LoVo (cell line): ENCODE measurements at places on chromosomes 6 and 20.
A peak's percentile ranks its signal among the peaks of the same experiment; 100 is the strongest.

GRCh38 chr6:73657201-73657600, 3.4 kb upstream of the SLC17A5 start:
- DNase-seq: peak; percentile 38

DNA sequence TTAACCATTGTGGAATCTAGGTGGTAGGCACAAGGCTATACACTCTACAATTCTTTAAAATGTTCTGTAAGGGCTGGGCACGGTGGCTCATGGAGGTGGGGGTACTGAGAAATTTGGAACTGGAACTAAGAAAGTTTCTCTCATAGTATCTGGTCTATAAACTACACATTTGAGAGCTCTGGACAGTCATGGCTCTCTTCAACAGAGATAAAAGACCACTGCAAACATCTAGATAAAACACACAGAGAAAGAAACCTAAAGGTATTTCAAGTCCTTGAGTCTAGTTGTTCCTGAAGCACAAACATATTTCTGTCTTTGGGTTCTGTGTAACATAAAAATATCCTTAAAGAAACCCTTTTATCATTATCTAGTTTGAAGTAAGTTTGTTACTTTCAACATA, 35.2 kb downstream of the ILRUN start:
- DNase-seq: no peak

DNA sequence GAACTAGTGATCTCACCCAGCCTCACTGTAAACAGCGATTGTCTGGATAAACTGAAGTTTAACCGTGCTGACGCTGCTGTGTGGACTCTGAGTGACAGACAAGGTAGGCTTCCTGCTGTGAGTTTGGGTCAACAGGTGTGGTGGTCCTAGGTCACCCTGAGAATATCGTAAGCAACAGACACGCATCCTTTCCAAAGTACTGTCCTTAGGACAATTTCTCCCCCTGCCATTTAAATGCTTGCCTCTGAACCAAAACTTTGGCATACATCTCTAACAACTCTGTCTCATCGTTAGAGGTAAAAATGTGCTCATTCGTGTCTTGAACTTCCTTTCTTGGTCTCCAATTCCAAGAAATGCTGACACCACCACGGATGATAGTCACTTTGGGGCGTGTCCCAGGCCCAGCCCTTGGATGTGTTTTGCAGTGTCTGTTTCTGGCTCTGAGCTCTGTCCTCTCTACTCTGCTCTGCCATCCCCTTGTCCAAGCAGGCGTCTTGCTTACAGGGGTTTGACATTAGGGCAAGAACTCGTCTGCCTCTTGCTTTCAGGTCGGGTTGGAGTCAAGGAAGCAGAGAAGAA, 95.5 kb downstream of the EYA2 start:
- DNase-seq: no peak

DNA sequence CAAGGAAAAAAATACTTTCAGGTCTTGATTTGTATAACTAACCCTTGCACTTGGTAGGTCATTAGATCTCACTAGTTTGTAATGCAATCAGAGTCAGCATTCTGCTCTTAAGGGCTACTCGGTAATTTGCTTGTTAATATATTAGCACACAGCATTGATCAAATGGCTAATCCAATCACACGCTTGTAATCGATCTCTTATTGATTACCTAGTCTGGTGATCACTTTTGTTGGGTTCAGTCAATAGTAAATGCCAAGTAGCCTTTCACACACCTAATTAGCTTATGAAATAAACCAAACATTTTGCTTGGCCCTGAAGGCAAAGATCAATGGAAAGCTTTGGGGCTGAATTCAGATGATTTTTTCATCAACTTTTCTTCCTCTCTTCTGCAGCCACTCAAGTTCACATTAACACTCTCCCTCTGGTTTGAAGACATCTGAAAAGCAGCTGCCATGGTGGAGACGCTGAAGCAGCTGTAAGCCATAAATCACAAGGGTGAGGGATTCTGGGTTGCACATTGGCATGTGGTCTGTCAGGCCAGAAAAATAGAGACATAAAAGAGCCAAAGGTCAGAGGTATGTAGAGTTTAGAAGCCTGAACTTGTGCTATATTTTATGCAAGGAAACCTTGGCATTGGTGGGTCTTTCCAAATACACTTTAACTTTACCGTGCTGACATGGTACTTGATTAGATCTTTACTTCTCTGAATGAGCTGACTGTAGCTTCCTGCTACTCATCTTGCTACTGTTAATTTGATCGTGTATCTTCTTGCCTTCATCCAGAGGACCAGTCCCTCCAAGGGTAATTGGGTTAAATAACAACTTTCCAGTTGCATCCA, 234.4 kb downstream of the SIM1 start:
- DNase-seq: no peak

DNA sequence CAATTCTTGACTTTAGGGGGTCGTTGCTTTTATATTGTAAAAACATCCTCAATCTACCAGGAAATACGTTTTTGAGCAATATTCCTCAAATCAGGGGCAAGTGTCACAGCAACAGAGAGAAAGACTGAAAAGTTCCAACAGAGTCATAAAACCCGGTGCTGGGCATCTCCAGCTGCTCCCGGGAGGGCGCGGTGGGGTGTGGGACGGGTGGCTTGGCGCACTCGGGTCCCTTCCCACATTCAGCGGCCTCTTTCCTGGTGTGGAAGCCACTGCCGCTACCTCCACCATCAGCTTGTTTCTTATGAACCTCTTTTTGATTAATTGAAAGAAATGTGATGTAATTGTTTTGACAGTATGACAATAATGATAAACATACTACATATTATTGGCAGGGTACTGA, 98.2 kb downstream of the IRF4 start:
- no peak for DNase-seq

DNA sequence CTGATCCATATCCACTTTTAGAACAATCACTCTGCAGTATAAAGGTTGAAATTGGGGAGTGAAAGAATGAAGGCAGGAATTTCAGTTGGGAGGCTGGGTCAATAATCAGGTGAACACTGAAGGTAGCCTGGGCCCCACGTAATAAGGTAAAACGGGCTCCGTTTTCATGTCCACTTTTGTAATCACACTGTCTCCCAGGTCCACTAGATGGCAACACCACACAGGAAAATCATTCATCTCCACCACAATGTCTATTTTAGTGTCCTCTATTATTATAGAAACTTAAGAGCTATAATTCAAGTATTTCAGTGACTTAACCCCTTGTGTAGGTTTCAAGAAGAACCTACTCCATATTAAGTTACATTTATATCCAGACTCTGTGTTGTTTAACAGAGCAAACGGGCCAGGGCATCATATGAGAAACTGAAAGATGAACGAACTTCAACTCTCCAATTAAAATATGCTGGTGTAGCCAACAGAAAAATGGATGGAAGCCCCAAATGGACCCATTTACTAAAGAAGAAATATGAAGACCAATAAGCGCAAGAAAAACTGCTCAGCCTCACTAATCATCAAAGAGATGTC, 45.9 kb upstream of the MC3R start:
- peak; percentile 27 for DNase-seq

- no peak for DNase-seq
Measured at GRCh38 chr6:31169123-31169857, 1.2 kb downstream of the POU5F1 start.

DNA sequence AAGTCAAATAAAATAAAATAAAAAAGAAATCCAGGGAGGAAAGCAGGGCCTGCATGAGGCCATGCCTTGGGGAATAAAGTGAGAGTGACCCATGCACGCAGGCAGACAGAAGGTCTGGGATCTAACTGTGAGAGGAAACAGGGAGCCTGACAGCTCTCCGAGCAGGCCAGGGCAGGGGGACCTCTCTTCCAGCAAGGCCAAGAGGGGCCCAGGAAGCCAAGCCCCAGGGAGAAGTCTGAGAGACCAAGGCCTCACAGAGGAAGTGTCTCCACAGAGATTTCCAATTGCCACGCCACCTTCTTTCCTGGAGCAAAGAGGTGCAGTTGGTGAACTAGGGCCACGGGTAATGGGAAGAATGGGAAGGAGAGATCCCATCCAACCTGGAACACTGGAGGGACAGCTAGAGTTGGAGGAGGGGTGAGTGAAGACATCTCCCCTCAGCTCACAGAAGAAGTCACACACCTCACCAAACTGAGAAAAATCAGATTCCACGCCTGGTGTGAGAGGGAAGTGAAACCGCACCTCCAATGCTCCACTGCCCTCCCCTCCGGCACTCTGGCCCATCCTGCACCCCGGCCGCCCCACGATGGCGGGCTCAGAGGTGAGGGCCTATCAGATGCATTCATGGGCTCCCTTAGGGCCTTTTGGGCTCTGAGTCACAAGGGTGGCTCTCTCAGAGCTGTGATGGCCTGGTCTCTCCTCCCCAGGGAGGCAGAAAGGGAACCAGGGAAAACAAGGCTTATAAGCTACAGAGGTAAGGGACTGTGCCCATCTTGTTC, 25.1 kb upstream of the TAF8 start:
- no peak for DNase-seq

DNA sequence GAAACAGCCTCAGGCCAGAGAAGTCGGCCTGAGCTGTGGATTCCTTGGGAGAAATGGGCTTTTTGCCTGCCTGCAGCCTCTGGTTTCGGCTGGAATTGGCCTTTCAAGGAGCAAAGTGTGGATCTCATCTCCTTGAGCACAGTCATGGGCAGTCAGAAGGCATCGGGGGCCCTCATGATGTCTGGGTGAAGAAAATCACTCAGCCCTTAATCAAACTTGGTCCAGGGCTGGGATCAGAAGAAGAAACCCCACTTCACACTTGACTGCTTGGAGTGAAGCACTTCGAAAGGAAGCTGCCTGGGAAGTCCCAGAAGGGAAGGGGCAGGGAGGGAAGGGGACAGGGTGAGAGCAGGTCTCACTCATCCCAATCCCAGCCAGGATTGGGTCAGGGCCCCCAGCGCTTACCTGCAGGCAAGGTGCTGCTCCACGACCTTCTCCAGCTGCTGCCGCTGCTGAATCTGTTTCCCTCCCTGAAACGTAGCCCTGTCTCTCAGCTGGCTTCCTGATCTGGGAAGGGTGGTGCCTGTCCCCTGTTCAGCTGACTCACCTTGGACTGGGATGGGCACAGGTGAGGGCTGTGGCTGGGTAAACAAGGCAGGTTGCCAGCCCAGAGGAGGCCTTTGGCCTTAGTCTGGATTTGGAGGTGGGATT, at the start of gene SDCBP2:
Gene SDCBP2 (minus strand): TSS at position 460 of the 651 bp plus-strand sequence. CDS start 8,723 bp downstream, outside the sequence.
- peak; percentile 90 for DNase-seq

GRCh38 chr20:61753316-61753942, 312.3 kb downstream of the TAF4 start:
- DNase-seq: no peak

GRCh38 chr20:59032713-59033059, 551 bp upstream of the ATP5F1E start:
- no peak for DNase-seq

- DNase-seq: peak; percentile 23
Measured at GRCh38 chr6:62999796-63000195, 211.5 kb upstream of the FKBP1C start.

DNA sequence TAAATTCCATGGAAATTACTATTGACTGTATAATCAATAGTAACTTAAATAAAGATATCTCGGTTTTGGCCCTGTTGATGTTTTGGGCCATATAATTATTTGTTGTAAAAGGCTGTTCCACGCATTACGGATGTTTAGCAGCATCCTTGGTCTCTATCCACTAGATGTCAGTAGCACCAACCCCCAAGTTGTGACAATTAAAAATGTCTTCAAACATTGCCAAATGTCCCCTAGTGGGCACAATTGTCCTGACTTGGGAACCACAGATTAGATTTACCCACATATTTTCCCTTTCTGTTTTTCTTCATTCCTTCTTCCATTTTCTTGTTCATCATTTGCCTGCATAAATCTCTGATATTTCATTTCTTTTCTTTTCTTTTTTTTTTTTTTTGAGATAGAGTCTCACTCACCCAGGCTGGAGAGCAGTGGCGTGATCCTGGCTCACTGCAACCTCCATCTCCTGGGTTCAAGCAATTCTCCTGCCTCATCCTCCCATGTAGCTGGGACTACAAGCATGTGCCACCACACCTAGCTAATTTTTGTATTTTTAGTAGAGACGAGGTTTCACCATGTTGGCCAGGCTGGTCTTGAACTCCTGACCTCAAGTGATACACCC, 13.6 kb upstream of the WFDC8 start:
- peak; percentile 57 for DNase-seq

DNA sequence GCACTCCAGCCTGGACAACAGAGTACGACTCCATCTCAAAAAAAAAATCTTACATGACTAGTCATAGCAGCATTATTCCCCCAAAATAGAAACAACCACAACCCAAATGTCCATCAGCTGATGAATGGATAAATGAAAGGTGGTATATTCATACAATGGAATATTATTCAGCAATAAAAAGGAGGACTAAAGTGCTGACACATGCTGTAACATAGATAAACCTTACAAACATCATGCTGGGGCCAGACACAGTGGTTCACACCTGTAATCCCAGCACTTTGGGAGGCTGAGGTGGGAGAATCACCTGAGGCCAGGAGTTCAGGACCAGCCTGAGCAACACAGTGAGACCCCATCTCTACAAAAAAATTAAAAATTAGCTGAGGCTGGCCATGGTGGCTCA, 16.9 kb downstream of the C20orf203 start:
- DNase-seq: no peak

DNA sequence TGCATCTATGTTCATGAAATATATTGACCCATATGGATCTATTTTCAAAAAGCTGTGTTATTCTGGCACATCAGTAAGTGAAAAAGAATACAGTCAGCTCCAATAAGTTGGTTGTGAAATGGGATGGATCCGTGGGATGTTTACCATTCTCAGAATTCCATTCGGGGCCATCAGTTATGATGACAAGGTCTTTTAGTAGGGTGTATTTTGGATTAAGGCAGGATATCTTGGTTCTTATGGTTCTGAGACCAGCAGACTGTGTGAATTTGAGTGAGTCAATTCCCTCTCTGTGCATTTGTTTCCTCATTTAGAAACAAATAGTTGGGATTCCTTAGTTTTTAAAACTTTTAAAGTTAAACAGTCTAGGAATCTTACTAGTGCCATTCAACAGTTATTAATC, 287.4 kb downstream of the CD109 start:
- DNase-seq: no peak

DNA sequence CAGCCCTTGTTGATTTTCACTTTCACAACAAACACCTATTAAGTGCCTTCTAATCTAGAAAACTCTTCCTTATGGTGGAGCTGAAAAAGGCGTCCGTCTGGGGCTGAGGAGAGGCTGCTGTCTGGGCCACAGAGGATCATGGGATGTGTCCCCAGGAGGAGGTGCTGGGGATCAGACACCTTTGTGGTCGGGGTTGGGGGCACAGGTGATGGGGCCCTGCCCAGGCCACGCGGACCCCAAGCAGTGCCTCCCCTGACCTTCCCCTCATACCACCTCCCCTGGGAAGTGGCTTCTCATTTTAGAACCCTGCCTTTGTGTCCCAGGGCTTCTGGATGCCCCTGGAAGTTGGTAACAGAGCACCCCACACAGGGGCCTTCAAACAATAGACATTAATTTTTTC, 41.1 kb downstream of the SUN5 start:
- no peak for DNase-seq

DNA sequence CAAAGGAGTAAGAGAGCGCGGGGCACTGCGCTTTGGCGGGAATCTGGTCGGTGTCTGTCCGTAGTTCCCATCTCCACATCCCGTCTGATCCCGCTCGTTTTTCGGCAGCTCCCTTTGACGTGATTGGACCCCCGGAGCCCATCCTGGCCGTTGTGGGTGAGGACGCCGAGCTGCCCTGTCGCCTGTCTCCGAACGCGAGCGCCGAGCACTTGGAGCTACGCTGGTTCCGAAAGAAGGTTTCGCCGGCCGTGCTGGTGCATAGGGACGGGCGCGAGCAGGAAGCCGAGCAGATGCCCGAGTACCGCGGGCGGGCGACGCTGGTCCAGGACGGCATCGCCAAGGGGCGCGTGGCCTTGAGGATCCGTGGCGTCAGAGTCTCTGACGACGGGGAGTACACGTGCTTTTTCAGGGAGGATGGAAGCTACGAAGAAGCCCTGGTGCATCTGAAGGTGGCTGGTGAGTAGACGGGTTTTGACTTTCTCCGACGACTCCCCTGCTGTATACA, 1.4 kb downstream of the BTN1A1 start:
- DNase-seq: no peak
